ENCODE measurements at places on chromosomes 4 and X.

DNA sequence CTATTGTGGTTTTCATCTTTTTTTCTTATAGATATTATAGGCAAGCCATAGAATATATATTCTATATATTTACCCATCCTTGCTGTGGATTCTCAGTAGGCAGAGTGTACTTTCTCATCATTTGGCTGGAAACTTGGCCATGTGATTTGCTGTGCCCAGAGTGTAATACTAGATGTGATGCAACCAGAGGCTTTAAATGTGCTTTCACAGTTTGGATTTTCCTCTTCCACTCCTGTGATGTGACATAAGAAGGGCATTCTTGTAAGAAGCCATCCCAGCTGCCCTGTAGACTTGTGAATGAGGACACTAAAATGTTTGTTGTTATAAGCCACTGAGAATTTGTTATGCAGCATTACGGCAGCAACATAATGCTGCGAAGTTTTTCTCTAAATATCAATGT lies 10.4 kb upstream of the HPGDS start:
- DNase-seq: no peak

DNA sequence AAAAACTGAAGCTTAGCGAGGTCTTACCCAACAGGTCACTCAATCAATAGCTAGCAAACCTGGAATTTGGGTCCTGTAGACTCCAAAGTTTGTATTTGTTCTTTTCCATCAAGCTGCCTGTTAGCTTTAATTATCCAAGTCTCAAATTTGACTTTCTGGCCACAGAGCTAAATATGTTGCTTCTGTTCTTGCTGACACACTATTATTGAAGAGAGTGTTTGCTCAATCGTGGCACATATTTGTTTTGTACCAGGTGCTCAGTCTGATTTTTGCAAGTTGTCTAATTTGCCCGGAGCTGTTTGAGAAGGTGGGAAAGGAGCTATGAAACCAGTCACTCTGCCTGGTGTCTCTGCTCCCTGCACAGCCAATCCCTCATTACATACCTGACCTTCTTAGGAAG lies 41.7 kb upstream of the FRMD7 start:
- DNase-seq: no peak

GRCh38 chr4:87116231-87116630 lies 104.2 kb downstream of the KLHL8 start:
- no peak for DNase-seq

- no peak for DNase-seq
These were observed 17.5 kb upstream of the FAM241A start for GRCh38 chr4:112127803-112128202.

DNA sequence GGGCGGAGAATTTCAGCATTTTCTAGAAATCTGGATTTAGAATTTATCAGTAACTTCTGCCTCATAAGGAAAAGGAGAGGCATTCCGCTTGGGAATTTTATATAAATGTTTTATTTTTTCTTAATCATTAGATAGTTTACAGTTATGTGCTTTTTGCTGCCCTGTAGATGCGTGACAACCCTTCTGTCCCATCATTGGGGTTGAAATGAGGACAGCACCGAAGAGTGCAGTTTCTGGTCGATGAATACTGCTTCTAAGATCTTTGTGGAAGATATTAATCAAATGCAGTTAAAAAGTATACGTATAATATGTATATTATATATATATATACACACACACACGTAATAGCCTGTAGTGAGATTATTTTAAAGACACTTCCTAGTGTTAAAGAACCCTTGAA lies 1.5 kb downstream of the RBPJ start:
- no peak for DNase-seq

DNA sequence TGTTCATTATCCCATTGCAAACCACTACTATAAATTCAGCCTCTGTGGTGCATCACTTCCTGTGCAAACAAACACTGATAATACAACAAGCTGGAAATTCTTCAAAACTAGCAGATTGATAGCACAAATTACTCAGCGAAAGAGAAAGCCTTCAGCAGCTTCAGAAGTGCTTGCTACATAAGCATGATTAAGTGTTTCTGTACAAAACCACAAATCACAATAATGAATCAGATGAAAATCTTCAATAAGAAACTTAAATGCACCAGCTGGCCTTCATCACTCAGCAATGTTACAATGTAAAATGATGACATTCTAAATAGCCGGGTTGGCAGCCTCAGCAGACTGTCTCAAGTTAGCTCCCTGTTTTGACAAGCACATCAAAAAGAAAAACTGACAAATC lies 262.2 kb downstream of the SPOCK3 start:
- DNase-seq: no peak

GRCh38 chr4:177008836-177009501 lies 216.2 kb upstream of the VEGFC start:
- no peak for DNase-seq
